Myocyte (in vitro differentiated cells): ENCODE measurements at places on chromosomes 13 and 19.

DNA sequence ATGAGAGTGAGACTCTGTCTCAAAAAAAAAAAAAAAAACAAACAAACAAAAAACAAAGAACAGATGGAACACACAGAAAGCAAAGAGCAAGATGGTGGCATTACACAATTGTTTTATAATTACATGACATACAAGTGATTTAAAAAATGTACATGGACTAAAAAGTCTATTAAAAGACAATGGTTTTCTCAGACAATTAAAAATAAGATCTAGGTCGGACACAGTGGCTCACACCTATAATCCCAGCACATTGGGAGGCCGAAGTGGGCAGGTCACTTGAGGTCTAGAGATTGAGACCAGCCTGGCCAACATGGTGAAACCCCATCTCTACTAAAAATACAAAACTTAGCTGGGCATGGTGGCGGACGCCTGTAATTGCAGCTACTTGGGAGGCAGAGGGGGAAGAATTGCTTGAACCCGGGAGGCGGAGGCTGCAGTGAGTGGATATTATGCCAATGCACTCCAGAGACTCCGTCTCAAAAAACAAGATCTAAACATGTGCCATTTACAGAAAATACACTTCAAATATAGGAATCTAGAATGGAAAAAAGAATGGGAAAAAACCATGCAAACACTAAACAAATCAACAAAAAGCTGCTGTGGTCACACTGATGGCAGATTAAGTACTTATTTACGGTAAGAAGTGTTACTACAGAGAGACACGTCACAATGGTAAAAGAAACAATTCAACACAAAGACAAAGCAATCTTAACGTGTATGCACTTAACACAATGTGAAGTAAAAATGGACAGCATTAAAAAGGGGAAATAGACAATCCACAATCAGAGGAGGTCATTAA, 26.7 kb downstream of the MIER2 start:
- no peak for DNase-seq

DNA sequence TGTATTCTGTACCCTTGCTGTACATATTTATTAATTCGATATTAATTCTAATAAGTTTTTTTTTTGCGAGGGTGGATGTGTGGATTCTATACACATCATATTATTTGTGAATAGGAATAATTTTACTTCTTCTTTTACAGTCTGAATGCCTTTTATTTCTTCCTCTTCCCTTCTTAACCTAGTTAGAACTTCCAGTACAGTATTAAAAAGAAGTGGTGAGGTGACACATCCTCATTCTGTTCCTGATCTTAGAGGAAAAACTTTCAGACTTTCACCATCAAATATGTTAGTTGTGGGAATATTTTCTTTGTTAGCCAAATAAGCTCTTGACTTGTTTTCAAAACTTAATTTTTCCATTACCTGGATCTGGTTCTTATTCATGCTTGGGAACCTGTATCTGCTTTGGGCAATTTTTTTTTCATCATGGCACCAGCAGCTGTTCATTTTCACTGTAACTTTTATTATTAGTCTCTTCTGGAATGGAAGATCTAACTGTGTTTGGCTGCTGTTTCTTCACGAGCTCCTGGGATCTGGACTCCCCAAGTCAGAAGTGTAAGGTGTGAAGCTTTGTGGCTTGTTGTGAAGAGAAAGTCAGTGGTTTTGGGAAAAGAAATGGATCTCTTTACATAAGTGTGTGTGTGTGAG, 33.1 kb downstream of the RGCC start:
- DNase-seq, result no peak

- DNase-seq, result no peak
These were observed 2.2 kb downstream of the ZSCAN22 start for GRCh38 chr19:58328999-58329398.

DNA sequence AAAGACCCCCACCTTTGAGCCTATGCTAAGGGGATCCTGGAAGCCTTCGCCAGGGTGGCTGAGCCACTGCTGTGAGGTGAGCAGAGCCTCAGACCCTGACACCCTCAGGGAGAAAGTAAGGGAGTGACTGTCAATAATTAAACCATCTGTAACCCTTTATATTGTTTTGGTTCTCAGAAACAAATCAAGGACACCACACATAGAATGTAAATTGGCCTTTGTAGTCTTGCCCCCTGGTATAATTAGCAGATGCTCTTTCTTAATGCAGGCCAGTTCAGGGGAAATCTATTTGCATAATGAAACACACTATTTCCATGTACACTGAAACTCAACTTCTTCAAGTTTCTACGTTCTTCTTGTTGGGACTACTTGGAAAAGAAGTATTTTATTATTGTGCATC, 127.7 kb upstream of the EDNRB start:
- DNase-seq, result no peak
